Stimulated activated CD4-positive, alpha-beta T cell treated with anti-CD3 and anti-CD28 coated beads, Interleukin-4, amount 100 ng/mL, for 1 hour (primary cell): ENCODE measurements at places on chromosomes 1 and 21.
A peak's percentile ranks its signal among the peaks of the same experiment; 100 is the strongest.

GRCh38 chr21:18218331-18218730, 26.3 kb upstream of the CHODL start:
- no peak for DNase-seq

DNA sequence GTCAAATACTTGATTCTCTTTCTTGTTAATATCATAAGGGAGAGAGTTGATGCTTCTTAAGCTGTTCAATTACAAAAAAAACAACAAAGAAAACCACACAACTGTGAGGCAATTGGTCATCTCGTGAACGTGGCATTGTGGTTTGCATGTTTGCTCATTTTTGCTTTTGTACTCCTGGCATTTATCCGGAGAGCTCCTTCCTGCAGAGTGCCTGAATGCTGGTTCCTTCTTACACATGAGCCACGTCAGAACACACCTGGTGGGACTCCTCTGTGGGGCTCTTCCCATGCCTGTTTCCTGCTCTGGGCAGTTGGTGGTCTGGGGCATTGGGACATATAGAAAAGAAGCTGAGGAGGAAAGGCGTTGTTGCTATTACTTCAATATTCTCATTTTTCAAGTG, 25.7 kb downstream of the KCNK1 start:
- DNase-seq, result no peak

- no peak for DNase-seq
Observed at GRCh38 chr1:192261476-192261875, 55.3 kb upstream of the RGS21 start.

- peak; percentile 91 for DNase-seq
Observed at GRCh38 chr1:6460301-6461050, 5.5 kb downstream of the TNFRSF25 start.

GRCh38 chr21:35649186-35649585, 411.1 kb downstream of the SETD4 start:
- no peak for DNase-seq

DNA sequence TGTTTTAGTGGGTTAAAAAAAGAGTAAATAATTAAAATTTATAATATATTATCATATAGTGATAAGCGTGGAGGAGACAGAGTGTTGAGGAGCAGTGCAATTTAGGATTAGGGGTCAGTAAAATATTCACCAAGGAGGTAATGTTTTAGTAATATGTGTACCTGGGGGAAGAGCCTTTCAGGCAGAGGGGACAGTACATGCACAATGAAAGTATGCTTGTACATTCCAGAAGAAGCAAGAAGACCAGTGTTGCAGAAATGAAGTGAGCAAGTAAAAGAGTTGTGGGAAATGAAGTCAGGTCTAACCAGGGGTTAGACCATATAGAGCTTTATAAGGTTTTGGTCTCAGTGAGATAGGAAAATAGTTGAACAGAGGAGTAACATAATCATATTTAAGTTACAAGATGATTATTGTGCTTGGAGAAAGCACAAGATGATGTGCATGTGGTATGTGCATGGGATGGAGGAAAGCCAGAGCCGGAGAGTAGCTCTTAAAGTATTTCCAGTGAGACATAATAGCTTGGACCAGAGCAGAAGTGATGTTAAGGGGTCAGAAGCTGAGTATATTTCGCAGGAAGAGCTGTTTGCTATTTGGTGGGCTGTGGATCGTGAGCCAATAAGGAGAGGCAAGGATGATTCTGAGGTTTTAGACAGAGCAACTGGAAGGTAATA, 44.8 kb downstream of the SNX7 start:
- no peak for DNase-seq

DNA sequence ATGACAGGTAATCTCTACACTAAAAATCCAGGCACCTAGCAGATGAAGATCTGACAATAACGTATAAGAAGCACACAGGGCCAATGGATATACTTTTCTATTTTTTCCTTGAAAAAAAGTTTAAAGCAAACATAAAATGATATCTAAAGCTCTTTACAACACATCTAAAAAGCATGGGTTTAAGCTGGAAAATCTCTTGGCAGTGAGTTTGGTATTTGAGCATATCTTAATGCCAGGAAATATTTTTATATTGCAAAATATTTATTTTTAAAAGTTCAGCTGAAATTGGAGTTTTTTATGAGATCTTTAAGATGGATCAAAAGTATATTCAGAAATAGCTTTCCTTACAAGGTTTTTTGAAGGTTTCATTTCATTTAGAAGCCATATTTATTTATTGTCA, 40.5 kb downstream of the SLC5A9 start:
- DNase-seq, result no peak

GRCh38 chr1:54987427-54987826, 7.0 kb downstream of the TMEM61 start:
- no peak for DNase-seq

DNA sequence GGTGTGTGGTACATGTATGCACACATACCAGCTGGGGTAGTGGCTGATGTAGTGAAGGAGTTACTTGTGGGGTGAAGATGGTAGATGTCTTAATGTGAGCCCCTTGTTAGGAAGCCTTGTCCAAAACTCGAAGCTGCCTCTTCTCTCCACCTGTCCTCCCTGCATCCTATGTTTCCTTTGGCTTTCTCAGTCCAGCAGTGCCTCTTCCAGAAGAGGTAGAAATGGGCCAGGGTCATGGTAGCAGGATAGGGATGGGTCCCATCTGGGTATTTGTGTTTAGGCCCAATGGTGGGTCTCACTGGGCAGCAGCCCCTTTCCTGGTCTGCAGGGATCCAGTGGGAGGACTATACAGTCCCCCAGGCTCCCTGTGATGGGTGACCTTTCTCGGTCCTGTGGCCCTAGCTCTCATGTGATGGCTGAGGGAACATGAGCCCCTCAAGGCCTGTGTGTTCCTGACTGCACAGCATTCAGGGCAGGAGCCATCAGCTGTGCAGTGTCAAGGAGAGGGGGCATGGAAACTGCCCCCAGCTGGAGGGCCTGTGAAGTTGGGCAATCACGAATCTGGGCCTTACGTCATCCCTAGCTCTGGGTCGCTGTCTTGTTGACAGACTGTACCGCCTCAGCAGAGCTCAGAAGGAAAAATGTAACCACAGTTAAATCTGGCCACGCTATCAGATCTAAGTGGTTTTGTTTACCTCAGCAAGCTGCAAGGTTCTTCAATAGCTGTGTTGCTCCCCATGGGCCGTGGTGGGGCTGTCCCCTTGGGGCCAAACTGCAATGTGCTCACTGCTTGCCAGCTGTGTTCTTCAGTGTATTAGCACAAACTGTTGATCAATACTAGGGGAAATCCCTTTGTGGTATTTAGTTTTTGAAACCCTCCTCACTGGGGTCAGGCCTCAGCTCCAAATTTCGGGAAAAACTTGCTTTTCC, 82.7 kb downstream of the NOS1AP start:
- no peak for DNase-seq

DNA sequence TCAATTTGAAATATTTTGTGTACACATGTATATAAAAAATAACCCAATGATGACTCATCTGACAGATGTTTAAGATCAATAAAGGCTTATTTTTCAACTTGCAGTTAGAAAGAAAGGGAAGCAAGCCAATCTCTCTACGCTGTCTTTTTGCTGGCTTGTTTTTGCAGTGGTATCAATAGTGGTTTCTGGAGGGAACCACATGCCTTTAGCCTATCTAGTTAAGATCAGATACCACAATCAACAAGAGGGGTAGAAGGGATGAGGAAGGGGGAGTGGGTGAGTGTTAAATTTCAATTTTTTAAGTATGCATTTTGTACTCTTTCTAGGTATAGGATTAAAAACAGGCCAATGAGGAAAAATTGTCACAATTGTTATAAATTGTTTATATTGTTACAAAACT, 276.2 kb downstream of the KCNH1 start:
- DNase-seq, result no peak

DNA sequence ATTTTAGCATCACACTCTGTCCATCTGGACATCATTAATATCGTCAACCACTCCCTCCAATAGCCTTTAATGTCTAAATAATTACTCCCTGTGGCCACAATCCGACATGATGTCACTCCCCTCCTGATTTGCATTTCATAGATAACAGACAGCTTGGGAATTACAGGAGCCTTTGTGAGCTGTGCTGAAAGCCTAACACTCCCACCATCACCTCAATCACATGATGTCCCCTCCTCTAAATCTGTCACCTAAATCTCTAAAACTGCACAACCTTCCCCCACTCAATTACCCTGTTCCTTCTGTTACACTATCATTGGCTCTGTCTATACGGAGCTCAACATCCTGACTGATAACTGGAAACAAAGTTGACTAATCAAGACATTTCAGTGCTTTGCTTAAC, 14.3 kb downstream of the NHLH2 start:
- DNase-seq, result no peak

GRCh38 chr1:153355445-153356071, 2.1 kb upstream of the S100A9 start:
- peak; percentile 33 for DNase-seq
